SK-N-SH (cell line): ENCODE measurements at places on chromosomes 12 and 14. TPM values are rescaled to one million over a fixed set of nuclear protein-coding genes. Genes with fewer than 3 reads are reported as not detected.

Gene NELL2
- polyA plus RNA-seq = 0.28 and 0.35 TPM in 2 replicates

Gene NGB
- polyA plus RNA-seq = not detected in 2 replicates

Gene ZFC3H1
- polyA plus RNA-seq = 19.1 and 32.0 TPM in 2 replicates

Gene SIX6
- not detected in 2 replicates for polyA plus RNA-seq

Gene LYZ
- not detected in 2 replicates for polyA plus RNA-seq

Gene GLTP
- 16.9 and 23.0 TPM in 2 replicates for polyA plus RNA-seq

Gene ATF7IP
- polyA plus RNA-seq = 2.8 and 3.4 TPM in 2 replicates

Gene GUCY2C
- polyA plus RNA-seq = not detected in 2 replicates

Gene PMEL
- 1.8 and 2.7 TPM in 2 replicates for polyA plus RNA-seq

Gene CPM
- 10.8 and 11.9 TPM in 2 replicates for polyA plus RNA-seq

Gene PZP
- polyA plus RNA-seq = not detected in 2 replicates

Gene RD3L
- not detected in 2 replicates for polyA plus RNA-seq

Gene MYBPC1
- not detected in 2 replicates for polyA plus RNA-seq

Gene RIPK3
- polyA plus RNA-seq = not detected in 2 replicates

- no peaks in the 10 kb centered on the region for H3K4me1 ChIP-seq
- H3K27ac ChIP-seq = no peak overlapping the region
- no peaks in the 10 kb centered on the region for H3K27me3 ChIP-seq
- DNase-seq = no peak
Observed at GRCh38 chr12:59999291-59999690, 403.5 kb downstream of the SLC16A7 start.

DNA sequence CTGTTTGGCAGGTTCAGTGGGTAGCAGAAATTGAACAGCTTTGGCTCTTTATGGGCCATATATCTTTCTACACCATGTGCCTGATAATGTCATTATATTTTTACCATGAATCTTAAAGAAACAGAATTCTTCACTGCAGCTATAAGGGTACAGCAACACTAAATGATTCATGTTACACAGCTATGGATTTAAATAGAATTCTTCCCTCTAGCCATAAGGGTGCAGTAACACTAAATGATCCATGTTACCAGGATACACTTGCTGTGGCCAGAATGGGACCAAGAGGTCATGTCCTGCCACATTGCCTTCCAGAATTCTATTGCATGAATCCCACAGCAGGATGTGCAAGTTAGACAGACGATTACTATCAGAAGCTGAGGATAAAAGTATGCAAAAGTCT is 603.9 kb downstream of the FSCB start:
- H3K4me1 ChIP-seq = no peaks in the 10 kb centered on the region
- no peak overlapping the region for H3K4me3 ChIP-seq
- no peak overlapping the region for H3K27ac ChIP-seq
- H3K27me3 ChIP-seq = no peaks in the 10 kb centered on the region
- DNase-seq = no peak

DNA sequence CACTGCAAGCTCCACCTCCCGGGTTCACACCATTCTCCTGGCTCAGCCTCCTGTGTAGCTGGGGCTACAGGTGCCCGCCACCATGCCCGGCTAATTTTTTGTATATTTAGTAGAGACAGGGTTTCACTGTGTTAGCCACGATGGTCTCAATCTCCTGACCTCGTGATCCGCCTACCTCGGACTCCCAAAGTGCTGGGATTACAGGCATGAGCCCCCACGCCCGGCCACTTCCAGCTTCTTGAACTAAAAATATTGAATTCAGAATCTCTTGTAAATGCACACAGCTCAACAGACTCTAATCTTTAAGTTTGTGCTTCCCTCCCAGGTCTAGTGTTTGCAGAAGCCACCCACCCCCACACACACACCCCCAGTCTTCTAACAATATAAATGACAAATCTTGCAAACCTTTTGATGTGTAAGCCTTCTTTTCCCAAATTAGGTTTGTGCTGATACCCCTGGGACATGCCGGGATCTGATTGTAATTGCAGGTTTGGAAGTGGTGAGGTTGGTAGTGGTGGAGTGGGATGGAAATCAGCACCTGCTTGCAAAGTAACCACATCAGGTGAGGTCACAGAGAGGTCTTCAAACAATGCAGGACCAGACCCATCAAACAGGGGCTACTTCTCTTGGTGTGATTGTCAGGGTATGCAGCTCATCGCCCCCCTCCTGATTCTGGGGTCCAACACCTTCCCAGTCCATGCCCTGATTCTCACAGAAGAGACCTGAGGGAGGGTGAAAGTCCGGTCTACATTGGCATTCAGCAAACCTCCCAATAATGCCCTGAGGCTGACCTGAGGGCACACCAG is 51.4 kb upstream of the GPR132 start:
- no peak overlapping the region for H3K4me3 ChIP-seq
- DNase-seq = no peak
- H3K4me1 ChIP-seq = no peaks in the 10 kb centered on the region
- no peak overlapping the region for H3K27ac ChIP-seq
- peaks cover 30% of the 10 kb centered on the region; the same call in 1 of the 2 replicates for H3K27me3 ChIP-seq

DNA sequence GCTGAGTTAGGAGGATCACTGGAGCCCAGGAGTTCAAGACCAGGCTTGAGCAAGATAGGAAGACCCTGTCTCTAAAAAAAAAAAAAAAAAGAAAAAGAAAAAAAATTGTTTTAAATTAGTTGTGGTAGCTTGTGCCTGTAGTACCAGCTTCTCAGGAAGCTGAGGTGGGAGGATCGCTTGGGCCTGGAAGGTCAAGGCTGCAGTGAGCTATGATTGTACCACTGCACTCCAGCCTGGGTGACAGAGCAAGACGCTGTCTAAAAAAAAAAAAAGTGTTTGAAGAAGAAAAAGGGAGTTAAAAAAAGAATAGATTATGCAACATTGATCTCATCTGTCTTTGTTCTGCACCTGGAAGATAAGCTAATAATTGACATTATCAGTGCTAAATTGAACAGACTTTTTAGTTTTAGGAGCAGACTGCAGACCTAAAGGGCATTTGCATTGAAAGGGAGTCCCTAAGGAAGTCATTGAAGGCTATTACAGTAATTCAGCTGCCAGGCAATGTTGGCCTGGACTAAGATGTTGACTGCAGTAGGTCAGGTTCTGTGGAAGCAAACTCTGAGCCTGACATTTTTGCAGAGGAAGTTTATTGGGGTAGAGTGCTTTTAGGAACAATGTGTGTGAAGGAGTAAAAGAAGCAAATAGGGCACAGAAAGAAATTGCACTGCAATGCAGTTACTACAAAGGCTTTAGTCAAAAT is 215.8 kb downstream of the PCNX1 start:
- no peak overlapping the region for H3K4me3 ChIP-seq
- peaks cover 5% of the 10 kb centered on the region for H3K36me3 ChIP-seq
- H3K27me3 ChIP-seq = no peaks in the 10 kb centered on the region
- DNase-seq = no peak

- no peak for DNase-seq
- H3K4me1 ChIP-seq = no peaks in the 10 kb centered on the region
Observed at GRCh38 chr14:91624757-91625156, 107.1 kb downstream of the CATSPERB start.

GRCh38 chr14:96584199-96584906 is 82.2 kb downstream of the PAPOLA start:
- no peaks in the 10 kb centered on the region for H3K4me1 ChIP-seq
- H3K27me3 ChIP-seq = no peaks in the 10 kb centered on the region; the same call in 1 of the 2 replicates
- H3K27ac ChIP-seq = no peak overlapping the region
- peak; percentile 88 for DNase-seq

- no peaks in the 10 kb centered on the region for H3K27me3 ChIP-seq
- no peak overlapping the region for H3K4me3 ChIP-seq
Observed at GRCh38 chr12:70822412-70822811, 98.1 kb downstream of the PTPRR start.

- no peak overlapping the region for H3K4me3 ChIP-seq
- DNase-seq = no peak
- H3K27me3 ChIP-seq = no peaks in the 10 kb centered on the region
- no peak overlapping the region for H3K27ac ChIP-seq
- no peaks in the 10 kb centered on the region for H3K36me3 ChIP-seq
Observed at GRCh38 chr12:28787151-28787550, 361.9 kb upstream of the FAR2 start.

DNA sequence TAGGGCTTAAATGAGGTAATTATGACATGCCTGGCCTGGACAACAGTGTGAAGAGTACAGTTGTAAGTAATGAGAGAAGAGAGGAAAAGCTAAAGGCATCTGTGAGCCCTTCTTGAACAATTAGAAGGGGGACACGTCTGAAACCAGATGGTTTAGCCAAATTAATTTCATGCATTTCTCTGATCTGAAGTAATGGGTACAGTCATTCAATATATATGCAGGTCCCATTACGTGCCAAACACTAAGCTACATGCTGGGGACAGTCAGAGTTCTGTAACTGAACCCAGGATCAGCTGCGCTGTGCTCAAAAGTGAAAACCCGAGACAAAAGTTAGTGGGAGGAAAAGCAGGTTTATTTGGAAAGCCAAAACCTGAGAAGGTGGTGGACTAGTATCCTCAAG is 207.2 kb upstream of the TMTC1 start:
- H3K36me3 ChIP-seq = no peaks in the 10 kb centered on the region
- no peaks in the 10 kb centered on the region for H3K4me1 ChIP-seq
- DNase-seq = no peak
- H3K27ac ChIP-seq = no peak overlapping the region
- no peak overlapping the region for H3K4me3 ChIP-seq
- no peaks in the 10 kb centered on the region for H3K27me3 ChIP-seq

DNA sequence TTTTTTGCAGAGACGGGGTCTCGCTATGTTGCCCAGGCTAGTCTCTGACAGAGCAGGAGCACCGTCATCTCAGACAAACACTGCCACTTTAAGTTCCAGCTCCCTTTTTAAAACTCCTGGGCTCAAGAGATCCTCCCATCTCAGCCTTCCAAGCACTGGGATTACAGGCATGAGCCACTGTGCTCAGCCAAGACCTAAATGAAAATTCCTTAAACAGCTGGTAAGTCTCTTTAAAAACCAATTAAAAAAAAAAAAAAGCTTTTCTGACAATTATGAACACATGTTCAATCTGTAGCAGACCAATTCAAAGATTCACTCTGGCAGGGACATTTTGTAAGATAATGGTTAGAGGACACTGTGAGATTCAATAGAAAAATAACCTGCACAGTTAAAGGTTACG is 77.8 kb downstream of the HECTD4 start:
- H3K4me3 ChIP-seq = no peak overlapping the region
- no peak overlapping the region for H3K27ac ChIP-seq
- no peaks in the 10 kb centered on the region for H3K27me3 ChIP-seq
- no peak for DNase-seq
- peaks cover 20% of the 10 kb centered on the region for H3K36me3 ChIP-seq

DNA sequence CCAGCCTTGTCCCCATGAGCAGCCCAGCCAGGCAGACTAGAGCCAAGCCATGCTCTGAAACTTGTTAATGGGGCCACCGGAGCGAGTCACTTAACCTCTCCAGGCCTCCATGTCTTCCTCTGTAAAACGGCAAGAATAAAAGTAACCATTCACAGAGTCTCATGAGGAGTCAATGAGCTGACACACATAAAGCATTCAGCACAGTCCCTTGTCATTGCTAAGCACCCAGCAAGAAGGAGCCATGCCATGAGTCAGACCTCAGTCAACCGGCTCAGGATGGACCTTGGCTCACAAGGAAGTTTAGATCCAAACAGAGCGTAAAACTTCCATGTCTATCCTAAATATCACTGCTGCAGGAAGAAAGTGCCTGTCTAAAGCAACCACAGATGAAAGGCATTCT is 10.6 kb downstream of the FICD start:
- H3K27ac ChIP-seq = peak overlapping the region; percentile 19; the same call in 1 of the 2 replicates
- peaks cover 6% of the 10 kb centered on the region; the same call in 1 of the 2 replicates for H3K4me1 ChIP-seq
- no peak for DNase-seq
- no peak overlapping the region for H3K4me3 ChIP-seq
- H3K27me3 ChIP-seq = no peaks in the 10 kb centered on the region

GRCh38 chr12:125289970-125290369 is 224.7 kb downstream of the AACS start:
- no peaks in the 10 kb centered on the region for H3K4me1 ChIP-seq
- no peak overlapping the region for H3K27ac ChIP-seq
- DNase-seq = no peak

DNA sequence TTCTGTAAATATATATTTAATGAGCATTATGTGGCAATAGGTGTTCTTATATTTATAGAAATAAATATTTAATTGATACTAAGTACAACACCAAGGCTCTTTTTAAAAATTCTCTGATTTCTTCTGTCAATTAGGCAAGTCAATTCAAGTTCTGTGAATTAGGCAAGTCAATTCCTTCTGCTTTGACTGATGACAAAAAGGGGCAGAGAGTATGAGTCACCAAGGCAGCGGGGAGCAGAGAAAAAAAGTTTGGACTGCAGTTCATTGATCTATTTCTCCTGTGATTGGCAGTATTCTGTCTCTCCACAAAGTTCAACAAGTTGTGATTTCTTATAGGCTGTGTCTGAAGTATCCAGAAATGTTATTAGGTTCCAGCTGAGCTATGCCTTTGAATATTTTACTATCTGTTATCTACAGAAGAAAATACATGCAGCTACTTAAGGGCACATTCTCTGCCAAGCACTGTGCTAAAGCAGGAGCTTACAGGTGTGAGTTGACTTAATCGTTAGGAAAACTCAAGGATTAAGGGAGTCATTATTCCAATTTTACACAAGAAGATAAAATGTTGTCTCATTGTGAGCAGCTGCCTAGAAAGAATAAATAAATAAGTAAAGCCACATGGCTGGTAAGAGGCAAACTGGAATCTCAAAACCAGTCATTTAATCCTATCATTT is 206.4 kb upstream of the ALG10B start:
- no peak for DNase-seq
- no peak overlapping the region for H3K4me3 ChIP-seq
- no peaks in the 10 kb centered on the region for H3K4me1 ChIP-seq
- no peak overlapping the region for H3K27ac ChIP-seq

GRCh38 chr12:10641735-10642500 is 28.5 kb upstream of the MAGOHB start:
- no peaks in the 10 kb centered on the region; the same call in 1 of the 2 replicates for H3K27me3 ChIP-seq
- no peak for DNase-seq
- no peaks in the 10 kb centered on the region for H3K36me3 ChIP-seq
- no peaks in the 10 kb centered on the region for H3K4me1 ChIP-seq
- H3K4me3 ChIP-seq = no peak overlapping the region

DNA sequence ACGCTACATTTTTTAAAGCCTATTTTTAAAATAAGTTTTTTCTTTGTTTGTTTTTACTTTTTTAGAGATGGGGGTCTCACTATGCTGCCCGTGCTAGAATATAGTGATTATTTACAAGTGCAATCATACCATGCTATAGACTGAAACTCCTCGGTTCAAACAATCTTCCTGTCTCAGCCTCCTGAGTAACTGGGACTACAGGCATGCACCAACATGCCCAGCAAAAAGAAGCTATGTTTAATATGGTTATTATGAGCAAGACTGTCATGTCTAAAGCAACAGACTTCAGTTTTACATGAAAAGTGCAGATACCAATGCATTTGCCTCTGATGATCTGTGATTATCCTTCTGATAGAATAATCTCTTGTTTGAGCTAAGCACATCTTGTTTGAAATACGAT is 45.6 kb upstream of the SGPP1 start:
- H3K27ac ChIP-seq = no peak overlapping the region
- H3K27me3 ChIP-seq = no peaks in the 10 kb centered on the region
- H3K36me3 ChIP-seq = no peaks in the 10 kb centered on the region
- DNase-seq = no peak

DNA sequence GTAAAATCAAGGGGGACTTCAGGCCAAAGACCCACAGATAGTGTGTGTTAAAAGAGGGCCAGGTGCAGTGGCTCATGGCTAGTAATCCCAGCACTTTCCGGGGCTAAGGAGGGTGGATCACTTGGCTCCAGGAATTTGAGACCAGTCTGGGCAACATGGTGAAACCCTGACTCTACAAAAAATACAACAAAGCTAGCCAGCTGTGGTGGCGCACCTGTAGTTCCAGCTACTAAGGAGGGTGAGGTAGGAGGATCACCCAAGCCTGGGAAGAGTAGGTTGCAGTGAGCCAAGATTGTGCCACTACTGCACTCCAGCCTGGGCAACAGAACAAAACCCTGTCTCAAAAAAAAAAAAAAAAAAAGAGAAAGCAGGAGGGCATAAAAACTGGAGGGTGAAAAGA is 8.5 kb downstream of the VCPKMT start:
- H3K4me3 ChIP-seq = no peak overlapping the region
- H3K27ac ChIP-seq = no peak overlapping the region
- peaks cover 60% of the 10 kb centered on the region for H3K36me3 ChIP-seq
- H3K27me3 ChIP-seq = no peaks in the 10 kb centered on the region
- no peak for DNase-seq
